Pulmonary artery endothelial cell (primary cell): ENCODE measurements at places on chromosomes 6 and 20.
A peak's percentile ranks its signal among the peaks of the same experiment; 100 is the strongest.

- DNase-seq: no peak
Measured at GRCh38 chr6:130158056-130158455, 64.7 kb downstream of the SAMD3 start.

DNA sequence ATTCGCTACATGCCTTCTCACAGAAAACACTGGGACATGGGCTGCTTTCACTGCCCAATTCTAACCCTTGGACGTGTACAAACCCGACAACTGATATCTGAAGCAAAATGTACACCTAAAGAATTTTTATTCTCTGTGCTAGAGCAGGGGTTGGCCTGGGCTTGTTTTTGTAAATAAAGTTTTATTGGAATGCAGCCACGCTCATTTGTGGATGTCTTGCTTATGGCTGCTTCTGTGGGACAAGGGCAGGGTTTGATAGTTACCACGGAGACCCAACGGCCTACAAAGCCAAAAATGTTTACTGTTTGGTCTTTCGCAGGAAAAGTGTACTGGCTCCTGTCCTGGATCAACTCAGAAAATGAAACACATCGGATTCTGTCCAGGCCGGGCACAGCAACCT is 58.1 kb upstream of the APCDD1L start:
- DNase-seq: no peak

DNA sequence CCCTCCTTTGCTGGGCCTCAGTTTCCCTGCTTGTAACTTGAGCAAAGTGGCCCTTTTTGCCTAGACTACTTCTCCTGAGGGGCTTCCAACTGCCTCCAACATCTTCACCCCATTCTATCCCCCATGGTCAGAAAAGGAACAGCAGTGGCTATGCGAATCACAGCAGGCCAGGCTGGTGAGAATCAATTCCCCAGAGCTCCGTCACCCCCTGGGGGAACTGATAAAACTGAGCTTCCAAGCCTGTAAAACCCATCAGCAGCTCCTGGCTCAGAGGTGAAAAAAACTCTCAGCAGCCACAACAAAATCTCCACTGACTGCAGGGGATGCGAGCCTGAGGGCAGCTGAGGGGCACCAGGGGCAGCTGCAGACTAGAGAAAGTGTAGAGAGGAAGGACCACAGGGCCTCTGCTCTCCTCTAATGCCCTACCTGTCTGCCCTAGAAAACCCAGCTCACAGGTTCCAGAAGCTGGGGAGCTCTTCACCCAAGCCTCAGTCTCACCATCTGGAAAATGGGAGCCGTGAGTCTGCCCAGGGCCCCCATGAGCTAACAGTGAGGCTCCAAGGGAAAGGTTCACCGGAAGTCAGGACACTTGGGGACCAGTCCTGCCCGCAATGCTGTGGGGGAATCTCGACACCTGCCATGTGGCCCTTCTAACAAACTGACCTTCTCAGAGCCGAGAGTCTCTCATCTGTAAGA is 120.6 kb downstream of the GRM4 start:
- no peak for DNase-seq

DNA sequence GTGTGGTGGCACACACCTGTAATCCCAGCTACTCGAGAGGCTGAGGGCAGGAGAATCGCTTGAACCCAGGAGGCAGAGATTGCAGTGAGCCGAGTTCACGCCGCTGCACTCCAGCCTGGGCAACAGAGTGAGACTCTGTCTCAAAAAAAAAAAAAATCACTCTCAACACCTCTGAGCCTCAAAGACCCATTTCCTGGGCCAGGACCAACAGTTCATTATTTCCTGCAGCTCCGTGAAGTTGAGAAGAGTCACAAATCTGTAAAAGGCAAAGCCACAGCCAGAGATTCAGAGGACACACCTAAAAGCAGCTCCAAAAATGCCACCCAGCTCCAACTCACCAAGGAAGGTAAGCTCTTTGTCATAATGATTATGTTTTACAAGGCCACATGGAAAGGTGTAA is 15.2 kb upstream of the NOP56 start:
- no peak for DNase-seq

GRCh38 chr6:98827295-98828159 is 6.8 kb upstream of the POU3F2 start:
- no peak for DNase-seq

DNA sequence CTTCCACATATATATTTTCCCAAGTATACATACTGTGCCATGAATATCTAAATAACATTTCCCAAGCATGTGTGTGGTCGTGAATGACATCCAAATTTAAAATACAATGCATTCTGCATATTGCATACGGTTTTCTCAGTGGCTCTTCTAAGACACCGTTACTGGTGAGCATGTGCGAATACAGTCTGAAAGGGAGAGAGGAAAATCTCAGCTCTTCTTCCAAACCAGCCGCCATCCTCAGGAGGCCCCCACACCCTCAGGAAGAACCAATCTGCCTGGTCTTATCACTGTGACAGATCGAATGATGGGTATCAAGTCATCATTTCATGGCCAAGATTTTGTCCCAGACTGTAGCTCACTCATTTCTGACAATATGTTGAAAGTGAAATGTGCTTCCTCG is 50.7 kb downstream of the ADAT2 start:
- no peak for DNase-seq

GRCh38 chr6:156507106-156507505 is 270.1 kb upstream of the ARID1B start:
- DNase-seq: no peak

DNA sequence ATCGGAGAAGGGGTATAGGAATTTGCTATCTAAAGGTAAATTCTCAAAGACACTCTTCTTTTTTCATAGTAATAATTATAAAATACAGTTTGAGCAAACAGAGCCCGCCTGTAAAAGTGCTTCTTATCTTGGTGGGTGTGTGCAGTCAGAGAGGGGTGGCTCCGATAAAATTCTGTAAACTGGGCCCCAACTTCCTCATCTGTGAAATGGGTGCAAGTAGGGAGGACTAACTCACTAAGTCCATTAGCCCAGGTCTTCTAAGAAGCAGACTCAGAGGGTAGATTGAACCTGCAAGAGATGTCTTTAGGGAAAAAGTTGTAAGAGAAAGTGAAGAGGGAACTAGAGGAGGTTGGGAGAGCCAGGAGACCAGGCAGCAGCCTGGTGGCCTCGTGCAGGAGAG is 245.8 kb upstream of the RREB1 start:
- no peak for DNase-seq

DNA sequence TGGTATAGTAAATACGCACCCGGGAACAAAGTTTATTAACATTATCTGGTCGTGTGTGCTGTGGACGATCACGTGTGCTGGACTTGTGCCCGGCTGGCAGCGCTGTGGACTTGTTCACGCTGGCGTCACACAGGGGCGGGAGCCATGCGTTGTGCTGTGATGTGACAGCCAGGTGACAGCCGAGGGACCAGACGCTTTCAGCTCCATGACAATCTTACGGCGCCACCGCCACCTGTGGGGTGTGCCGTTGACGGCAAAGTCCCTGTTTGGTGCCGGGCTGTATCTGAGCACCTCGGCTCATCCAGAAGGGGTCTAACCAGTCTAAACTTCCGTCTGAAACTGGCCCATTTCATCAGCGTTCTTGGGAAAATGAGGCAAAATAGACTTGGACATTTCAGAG is 25.2 kb downstream of the DLL1 start:
- no peak for DNase-seq

- no peak for DNase-seq
Measured at GRCh38 chr20:24808616-24809015, 140.5 kb upstream of the CST7 start.

DNA sequence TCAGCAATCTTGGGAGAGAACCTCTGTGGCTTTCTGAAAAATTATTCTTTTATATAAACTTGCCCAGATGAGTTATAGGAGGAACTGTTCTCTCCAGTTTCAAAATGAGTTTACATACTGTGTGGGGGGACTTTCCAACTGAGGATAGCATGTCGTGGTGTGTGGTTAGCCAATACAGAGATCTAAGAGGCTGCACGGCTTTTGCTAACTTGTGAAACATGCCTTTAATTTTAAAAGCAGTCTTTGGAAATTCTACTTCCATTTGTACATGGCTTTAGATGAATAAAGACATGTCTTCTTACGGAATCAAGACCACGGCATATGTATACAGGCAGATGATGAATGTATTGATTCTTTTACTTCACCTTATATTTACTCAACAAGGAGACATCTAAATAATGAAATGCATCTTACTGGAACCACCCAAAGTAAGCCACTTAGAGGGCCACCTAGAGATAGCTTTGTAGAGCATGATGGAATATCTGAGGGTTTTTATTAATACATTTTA is 39.8 kb downstream of the HIVEP1 start:
- DNase-seq: no peak

GRCh38 chr20:37531856-37532255 is 4.2 kb upstream of the BLCAP start:
- DNase-seq: no peak

DNA sequence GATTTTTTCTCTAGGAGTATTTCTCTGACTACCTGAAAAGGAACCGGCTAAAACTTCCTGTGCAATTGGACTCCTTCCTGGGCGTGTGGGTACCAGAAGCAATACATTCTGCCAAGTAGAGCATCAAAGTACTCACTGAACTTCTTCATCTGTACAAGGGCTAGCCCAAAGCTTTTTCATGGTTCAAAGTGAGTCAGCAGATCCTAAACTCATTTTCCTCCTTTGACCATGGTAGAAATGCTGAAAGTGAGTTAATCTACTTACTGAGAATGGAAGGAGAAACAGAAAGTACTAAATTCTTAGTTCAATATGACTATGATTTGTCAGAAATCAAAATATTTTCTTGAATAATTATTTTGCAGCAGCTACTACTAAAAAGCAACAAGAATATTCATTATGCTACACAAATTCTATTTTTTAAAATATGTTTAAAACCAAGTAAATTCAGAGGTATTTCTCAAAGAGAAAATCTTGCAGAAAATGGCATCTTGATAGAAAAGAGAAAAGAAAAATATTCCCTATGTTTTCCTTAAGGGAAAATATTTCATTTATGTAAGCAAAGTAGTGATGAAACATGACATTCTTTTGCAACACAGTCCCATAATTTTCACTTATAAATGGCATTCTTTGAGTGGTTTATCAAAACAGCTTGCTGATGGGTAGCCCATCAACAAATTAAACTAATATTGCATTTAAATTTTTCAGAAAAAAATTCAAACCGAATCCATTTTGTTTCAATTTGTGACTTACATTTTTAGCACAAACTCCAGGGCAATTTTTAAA is 3.7 kb upstream of the BEND6 start:
- DNase-seq: no peak

DNA sequence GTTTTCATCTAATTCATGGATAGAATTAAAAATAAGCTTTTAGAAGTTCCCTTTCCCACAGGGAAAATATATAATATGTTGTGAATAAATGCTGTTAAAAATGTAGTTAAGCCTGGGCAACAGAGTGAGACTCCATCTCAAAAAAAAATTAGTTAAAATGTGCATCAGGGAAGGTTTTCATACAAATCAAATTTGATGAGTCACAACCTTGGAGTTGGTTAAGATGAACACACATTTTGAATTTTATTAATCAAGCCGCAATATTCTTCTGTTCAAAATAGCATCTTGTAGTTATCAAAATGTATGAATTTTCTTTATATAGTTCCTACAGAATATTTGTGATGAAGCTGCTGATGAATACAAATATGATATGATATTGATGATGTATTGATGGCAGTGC is 30.9 kb upstream of the SERPINB9 start:
- no peak for DNase-seq

DNA sequence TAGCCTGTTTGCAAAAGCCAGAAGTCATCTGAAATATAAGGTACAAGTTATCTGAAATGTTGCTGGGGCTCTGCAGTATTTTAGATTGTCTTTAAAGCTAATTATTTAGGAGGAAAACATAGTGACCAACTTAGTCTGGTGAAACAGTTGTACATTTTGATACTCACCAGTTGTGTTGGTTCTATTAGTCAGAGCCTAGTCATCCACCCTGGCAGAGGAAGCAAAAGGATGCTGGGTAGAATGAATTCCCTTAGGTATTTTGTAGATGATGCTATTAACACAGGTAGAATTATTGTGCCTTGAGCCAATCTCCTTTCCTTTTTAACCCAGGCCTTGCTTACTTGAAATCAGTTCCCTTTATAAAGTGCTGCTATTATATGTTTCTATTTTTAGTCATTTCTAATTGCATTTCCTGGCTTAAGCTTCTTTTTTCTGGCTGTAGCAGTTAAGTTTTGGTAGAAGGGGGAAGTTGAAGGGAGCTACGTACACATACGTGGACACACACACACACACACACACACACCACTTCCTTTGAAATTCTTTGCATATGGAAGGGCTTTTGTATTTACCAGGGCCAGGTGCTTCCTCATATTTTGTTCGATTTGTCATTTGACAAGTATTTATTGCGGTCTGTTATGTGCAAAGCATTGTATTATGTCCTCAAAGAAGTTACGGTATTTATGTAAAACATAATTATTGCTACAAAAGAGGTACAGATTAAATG is 82.4 kb downstream of the RTN4IP1 start:
- DNase-seq: peak; percentile 89

DNA sequence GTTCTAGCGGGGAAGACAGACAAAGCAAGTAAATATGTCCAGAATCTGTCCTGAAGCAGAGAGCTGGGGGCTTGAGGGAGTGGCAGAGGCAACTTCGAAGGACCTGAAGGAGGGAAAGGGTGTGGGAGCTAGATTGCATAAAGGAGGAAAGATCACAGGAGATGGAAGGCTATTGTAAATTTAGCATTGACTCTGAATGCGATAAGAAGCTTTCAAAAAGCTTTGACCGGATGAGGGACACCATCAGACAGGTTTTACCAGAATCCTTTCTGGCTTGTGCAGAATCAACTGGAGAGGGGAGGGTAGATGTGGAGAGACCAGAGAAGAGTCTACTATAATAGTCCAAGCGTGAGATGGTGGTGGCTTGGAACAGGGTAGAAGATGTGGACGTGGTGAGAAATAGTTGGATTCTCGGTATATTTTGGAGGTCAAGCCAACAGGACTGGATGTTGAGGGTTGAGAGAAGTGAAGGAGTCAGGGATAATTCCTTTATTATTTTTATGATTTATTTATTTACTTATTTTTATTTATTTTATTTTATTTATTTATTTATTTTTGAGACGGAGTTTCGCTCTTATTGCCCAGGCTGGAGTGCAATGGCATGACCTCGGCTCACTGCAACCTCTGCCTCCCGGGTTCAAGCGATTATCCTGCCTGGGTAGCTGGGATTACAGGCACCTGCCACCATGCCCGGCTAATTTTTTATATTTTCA is 19.9 kb upstream of the RIPOR3 start:
- no peak for DNase-seq

- peak; percentile 96 for DNase-seq
Measured at GRCh38 chr6:157764178-157765068, 58.6 kb upstream of the SNX9 start.
